ENCODE measurements at places on chromosomes 1 and 21.

GRCh38 chr1:10522322-10522860, 47.6 kb downstream of the PEX14 start:
- DNase-seq: peak; percentile 32

DNA sequence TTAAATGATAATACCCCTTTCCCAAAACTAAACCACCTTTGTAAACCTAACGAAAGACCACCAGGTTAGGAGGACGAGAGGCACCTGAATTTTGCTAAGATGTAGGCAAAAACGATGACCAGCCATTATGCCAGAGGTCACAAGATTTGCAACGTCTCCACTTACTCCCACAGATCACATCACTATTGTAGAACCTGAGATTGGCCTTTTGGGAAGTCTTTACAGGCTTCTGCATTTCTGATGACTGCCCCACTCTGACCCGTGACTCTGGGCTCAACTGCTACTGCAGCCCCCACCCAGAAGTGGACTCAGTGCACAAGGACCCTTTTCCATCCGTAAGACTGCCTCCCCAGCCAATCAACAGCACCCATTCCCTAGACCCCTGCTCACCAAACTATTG, 36.4 kb upstream of the COL6A2 start:
- no peak for DNase-seq

GRCh38 chr1:54886724-54887664, at the start of gene DHCR24:
TSS of gene DHCR24 (minus strand) at chr1:54887195. CDS start at chr1:54887119, 76 bp downstream.
- DNase-seq: peak; percentile 97

DNA sequence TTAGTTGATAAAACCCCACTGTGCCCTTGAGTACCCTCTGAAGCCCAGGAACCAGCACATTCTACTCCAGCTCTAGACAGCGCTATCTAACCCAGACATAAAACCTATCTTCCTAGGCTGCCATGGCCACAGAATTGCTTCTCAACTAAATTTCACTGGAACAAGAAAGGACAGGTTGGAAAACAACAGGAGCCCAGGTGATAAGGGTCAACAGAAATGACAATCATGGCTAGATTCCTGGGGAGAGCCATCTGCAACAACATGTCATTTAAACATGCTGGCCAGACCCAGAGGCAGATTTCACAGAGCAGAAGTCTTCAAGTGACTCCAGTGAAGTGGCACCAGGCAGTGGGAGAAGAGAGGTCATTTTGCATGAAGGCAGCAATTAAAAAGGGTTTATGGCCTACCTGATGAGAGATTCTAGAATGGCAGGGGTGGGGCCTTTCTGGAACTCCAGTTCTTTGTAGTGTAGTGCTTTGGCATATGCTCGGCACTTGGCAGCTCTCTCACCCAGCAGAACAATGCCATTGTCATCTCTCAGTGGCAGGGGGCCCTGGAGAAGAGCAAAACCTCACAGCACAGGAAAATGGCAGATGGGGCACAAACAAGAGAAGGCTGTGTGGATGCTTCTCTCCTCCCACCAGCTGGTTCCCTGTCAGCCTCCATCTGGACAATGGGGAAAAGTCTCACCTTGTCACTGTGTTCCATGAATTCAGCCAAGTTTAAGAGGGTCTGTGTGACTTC, 9.9 kb downstream of the ANGPTL7 start:
- DNase-seq: no peak

DNA sequence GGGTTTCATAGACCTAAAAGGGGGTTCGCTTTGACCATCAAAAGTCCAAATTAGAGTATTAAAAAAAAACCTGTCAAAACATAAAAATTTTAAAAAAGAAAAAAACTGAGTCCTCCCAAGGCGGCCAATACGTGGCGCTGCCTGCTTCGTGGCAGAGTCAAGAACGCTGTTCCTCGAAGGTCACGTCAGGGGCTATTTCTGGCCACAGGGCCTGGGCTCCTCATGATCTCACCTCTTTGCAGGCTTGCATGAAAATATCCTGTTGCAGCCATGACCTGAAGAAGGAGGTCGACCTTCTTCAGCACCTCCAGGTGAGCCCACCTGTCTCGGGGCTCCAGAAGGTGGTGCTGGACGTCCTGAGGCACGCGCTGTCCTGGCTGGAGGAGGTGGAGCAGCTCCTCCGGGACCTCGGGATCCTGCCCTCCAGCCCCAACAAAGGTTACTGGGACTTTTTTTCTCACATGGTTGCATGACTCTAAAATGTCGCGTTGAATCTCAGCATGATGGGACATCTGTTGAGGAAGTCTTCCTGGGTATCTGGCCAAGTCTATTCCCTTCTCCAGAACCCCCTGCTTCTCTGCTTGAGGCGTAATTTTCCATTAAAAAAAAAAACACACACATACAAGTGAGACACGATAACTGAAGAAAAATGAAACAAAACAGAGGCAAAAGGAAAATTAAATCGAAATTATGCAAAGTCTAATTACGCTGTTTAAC, 80.4 kb upstream of the EFHD2 start:
- no peak for DNase-seq

- DNase-seq: no peak
Measured at GRCh38 chr1:202075389-202075788, 47.3 kb upstream of the GPR37L1 start.

- no peak for DNase-seq
Measured at GRCh38 chr1:38292969-38293368, 246.4 kb upstream of the POU3F1 start.

GRCh38 chr1:236350308-236350707, 43.8 kb upstream of the EDARADD start:
- DNase-seq: no peak

GRCh38 chr1:201083741-201084140, 28.5 kb downstream of the CACNA1S start:
- DNase-seq: no peak

- DNase-seq: no peak
Measured at GRCh38 chr21:43910460-43910859, 45.4 kb downstream of the AGPAT3 start.

DNA sequence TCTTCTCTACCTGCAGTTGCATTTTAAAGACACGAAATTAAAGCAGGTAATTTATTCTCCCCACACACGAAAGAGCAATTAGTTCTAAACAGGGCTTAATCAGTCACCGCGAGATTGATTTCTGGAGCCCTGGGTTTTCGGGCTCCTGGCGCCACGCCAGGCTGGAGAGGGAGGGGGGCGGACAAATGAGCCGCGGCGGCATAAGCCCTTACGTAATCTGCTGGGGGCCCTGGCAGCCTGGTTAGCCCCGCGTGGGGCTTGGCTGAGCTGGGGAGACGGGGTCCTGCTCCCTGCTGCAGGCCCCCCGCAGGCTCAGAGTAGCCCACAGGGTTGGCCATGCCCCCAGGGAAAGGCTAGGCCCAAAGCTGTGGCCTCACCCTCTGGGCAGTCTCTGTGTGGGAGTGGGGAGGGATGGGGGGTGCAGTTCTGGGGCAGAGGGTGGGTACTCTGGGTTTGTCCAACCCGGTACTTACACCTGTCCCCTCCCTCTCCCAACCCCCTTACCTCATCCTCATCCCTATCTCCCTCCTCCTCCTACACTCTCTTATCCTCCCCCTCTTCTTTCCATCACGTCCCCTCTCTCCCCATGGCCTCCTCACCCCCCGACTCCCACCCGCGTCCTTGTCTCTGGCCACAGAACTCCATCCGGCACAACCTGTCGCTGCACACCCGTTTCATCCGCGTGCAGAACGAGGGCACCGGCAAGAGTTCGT, 19.9 kb downstream of the FOXO6 start:
- no peak for DNase-seq

GRCh38 chr1:113887402-113888175, at the start of gene BCL2L15:
TSS of gene BCL2L15 (minus strand) at chr1:113887581. CDS start at chr1:113887375, 206 bp downstream.
- no peak for DNase-seq

DNA sequence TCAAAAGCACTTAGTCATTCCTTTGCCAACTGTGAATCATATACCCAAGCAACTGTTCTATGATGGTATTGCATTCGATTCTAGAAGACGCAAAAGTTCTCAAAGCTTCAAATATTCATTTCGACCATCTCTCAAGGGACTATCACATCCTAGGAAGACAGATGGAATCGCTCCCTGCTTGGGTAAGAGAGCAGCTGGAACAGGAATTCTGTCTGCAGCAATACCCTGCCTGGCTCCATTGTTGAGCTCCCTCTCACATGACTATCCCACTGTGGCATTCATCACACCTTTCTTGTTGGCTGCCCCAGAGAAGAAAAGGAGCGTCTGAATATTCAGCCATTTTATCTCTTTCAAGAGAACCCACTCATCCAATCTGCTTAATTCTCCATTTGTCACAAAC, 397.7 kb downstream of the NTNG1 start:
- no peak for DNase-seq

DNA sequence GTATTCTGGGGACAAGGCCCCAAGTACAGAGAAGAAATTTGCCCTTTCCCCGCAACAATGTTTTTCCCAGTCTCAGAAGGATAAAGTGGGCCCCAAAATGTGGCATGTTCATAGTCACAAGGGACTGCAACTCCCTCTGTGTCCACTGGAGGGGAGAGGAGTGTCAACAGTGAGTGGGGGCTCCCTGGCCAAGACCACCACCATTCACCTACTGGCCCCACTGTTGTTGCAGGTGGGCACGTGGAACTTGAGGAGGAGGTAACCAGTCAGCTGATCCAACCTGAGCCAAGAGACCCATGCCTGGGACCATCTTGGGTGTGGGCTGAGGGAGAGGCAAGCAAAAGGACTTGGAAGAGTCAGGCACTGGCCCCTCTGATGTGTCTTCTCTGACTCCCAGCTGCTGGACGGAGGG, 777 bp downstream of the NUDT17 start:
- DNase-seq: peak; percentile 22

GRCh38 chr1:109138358-109138757, 24.4 kb downstream of the ELAPOR1 start:
- no peak for DNase-seq

- DNase-seq: no peak
Measured at GRCh38 chr1:41322101-41322661, 39.1 kb upstream of the FOXO6 start.

DNA sequence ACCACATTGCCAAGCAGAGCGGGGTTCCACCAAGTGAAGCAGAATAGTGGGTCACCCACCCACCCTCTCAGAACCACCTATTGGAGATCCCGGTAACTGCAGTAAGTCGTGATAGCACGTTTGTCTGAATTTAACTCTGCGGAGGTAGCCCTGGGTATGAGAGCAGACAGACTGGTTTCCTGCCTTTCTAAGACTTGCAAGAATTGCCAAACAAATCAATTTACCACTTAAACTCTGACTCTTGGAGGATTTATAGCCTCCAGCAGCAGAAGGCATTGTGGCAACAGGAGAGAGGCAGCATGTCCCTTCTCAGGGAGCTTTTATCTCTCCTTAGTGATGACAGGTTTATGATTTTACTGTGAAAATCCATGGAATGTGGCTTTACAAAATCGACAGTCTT, 287.9 kb upstream of the FMN2 start:
- DNase-seq: no peak

- DNase-seq: no peak
Measured at GRCh38 chr1:201260648-201261311, 22.5 kb upstream of the PKP1 start.

GRCh38 chr1:119676571-119677206, 28.6 kb upstream of the ZNF697 start:
- no peak for DNase-seq

GRCh38 chr1:2176615-2177014, 18.0 kb downstream of the FAAP20 start:
- no peak for DNase-seq
